ENCODE measurements at places on chromosomes 3 and 15. TPM values are rescaled to one million over a fixed set of nuclear protein-coding genes. Genes with fewer than 3 reads are reported as not detected.

- ATAC-seq = no peak
Measured at GRCh38 chr3:193970773-193971206, 165.2 kb upstream of the HES1 start.

- no peak for ATAC-seq
Measured at GRCh38 chr3:111690242-111690641, 95.1 kb upstream of the ZBED2 start.

GRCh38 chr3:145294572-145294971, 866.4 kb downstream of the PLOD2 start:
- no peak for ATAC-seq

- no peak for ATAC-seq
Measured at GRCh38 chr15:58588096-58588495, 156.3 kb downstream of the LIPC start.

- ATAC-seq = no peak
Measured at GRCh38 chr3:65968996-65969395, 69.7 kb downstream of the MAGI1 start.

DNA sequence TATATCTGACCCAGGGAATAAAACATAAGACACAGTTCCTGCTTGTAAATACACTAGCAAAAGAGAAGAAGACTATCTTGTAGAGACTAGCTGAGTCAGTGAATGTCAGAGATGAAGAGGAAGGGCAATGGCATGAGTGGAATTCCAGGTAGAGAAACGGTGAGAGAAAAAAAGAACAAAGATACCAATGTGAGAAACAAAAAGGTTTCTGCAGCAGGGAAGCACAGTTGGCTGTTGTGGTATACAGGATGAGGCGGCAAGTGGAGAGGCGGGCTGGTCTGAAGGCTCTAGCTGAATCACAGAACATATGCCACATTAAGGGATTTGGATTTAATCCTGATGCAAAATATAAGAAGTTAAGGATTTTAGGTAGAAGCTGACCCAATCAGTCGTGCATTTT, 17.1 kb upstream of the TASOR start:
- ATAC-seq = no peak

- ATAC-seq = no peak
Measured at GRCh38 chr3:130266817-130267216, 78.7 kb upstream of the COL6A5 start.

- ATAC-seq = no peak
Measured at GRCh38 chr15:71252044-71252739, 136.9 kb downstream of the THSD4 start.

GRCh38 chr3:51382947-51383578, 2.0 kb upstream of the MANF start:
- no peak for ATAC-seq

- no peak for ATAC-seq
Measured at GRCh38 chr3:36257158-36257852, 123.0 kb upstream of the STAC start.

DNA sequence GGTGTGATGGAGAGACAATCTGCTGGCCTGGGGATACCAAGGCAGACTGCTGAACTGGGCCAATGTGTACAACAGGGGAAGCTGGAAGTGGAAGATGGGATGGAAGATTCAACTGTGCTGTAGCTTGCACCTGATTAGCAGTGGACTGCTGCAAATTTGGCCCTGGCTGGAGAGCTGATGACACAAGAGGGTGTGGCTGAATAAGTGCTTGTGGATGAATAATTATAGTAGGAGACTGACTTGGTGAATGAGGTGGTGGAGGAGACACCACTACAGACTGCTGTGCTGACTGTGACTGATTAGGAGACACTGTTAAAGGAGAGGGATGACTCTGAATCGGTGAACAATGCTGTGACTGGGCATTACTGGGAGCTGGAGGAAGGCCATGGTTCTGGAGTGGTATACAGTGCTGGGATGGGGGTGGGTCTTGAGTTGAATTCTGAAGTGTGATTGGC, 52.5 kb downstream of the PHC3 start:
- ATAC-seq = no peak

- ATAC-seq = no peak
Measured at GRCh38 chr3:42685891-42686820, 819 bp downstream of the KLHL40 start.

- ATAC-seq = peak; percentile 68
Measured at GRCh38 chr15:89243046-89243690, 611 bp upstream of the FANCI start.

The GOLGA6L7 gene
- total RNA-seq = not detected

The GP5 gene
- not detected for total RNA-seq

The KLF15 gene
- 95.4 TPM for total RNA-seq

The RTP1 gene
- not detected for total RNA-seq

The SV2B gene
- total RNA-seq = 1.2 TPM

The HYKK gene
- 5.8 TPM for total RNA-seq
